ENCODE measurements at places on chromosomes 13 and 19.

DNA sequence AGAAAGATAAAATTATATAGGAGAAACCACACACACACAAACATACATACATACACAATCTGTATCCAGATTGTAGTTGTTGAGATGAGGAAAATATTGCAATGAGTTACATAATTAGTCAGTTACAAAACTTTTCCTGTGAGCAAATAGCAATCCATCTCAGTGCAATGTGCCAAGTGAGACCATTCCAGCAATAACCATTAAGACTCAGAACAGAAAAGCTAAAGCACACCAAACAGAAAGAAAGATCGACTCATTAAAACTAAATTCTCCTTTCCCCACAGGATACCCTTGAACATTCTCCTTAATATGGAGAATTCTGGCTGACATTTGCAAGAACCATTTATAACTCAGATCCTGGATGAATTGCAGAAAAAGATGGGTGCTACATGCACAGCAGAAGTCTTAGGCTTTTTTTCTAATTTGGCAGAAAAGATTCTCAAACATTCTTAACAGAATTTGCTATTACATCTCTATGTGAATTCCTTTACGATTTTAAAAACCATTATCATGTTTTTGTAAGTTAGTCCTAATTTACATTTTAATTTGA is 1341.2 kb upstream of the SPRY2 start:
- no peak for DNase-seq

- DNase-seq: no peak
Measured at GRCh38 chr13:105159841-105160240, 1375.6 kb downstream of the EFNB2 start.

DNA sequence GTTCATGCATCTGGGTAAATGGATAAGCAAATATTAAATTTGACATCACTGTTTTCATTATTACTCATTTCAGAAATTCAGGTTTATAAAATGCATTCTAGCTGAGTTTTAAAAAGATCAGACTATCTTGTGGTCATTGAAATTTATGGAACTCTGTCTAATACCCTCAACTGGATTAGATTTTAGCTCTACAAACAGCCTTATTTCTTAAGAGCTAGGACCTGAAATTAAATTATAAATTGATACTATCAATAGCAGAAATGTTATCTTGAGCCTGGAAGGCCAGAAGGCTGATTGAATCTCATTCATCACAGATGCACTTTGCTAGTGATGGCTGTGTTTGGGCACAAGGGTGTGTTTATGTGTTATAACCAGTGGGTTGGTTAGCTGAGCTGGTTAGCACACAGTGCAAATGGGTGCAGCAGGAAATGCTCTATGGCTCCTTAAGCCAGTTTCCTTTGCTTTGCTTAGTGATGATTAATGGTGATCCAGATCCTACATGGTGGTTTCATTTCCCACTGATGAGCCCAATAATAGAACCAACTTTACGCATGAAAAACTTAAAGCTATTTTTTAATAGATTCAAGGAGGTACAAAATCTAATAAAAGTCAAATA is 310.8 kb upstream of the KLF12 start:
- no peak for DNase-seq

DNA sequence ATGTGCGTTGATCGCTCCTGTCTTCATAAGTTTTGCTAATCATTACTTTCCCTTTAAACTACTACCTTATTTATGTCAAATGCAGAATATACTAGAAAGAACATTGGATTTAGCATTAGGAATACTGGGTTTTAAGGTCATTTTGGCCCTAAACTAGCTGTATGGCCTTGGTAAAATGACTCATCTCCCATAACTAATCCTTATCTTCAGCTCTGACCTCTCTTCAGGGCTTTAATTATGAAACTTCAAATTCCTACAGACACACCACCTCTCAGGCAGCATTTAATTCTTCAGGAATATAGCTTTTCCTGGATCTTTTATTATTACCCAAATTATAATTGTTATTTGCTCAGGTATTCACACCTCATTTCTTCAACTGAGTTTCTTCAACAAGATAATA is 121.2 kb downstream of the STARD13 start:
- no peak for DNase-seq

- DNase-seq: no peak
Measured at GRCh38 chr19:56139847-56140582, 1.1 kb upstream of the ZNF444 start.

DNA sequence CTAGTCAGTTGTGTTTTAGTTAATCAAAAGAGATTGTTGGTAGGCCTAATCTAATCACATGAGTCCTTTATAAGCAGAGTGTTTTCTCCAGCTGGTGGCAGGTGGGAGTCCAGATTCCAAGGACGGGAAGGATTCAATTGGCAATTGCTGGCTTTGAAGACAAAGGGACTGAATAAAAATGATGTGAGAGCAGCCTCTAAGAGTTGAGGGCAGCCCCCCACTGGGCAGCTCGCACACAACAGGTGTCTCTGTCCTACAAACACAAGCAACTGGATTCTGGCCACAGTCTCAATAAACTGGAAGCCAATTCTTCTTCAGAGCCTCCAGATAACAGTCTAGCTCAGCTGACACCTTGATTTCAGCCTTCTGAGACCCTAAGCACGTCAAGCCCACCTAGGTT is 915.2 kb downstream of the PCDH9 start:
- DNase-seq: no peak

DNA sequence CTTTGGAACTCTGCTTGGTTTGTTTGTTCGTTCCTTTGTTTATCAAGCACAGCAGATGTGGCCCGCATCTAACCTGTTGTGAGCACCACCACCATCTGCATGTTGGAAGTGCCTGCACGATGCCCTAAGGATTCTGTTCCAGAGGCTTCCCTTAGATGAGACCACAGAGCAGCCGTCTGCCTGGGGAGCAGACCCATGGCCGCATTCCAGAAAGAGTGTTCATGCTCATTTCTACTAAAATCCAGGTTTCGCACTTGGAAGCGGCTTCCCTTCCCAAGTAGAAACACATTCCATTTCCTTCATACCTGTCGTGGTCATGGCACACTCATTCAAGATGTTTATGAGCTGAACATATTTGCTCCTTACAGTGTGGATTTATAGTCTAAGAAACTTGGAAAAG is 27.2 kb downstream of the COL4A2 start:
- no peak for DNase-seq

GRCh38 chr19:9801976-9802375 is 16.9 kb downstream of the FBXL12 start:
- no peak for DNase-seq

- DNase-seq: no peak
Measured at GRCh38 chr13:68030152-68030809, 800.1 kb upstream of the PCDH9 start.

DNA sequence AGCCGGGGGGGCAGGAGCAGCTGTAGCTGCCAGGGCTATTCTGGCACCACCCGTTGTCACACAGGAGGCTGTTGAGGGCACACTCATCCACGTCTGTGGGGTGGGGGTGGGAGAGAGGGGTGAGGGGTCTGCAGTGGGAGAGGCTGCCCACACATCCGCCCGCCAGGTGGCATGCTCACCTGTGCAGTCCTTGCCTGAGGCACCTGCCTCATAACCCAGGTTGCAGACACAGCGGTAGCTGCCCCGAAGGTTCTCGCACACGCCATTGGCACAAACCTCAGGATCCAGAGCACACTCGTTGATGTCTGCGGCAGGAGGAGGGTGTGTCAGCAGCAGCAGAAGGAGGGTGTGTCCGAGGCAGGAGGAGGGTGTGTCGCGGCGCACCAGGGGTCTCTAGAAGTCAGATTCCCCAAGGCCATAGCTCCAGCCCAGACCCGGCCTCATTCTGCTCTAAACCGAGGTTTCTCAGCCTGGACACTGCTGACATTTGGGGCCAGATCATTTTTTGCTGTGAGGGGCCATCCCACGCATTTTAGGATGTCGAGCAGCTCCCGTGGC is 20.3 kb downstream of the FBN3 start:
- DNase-seq: peak; percentile 13

DNA sequence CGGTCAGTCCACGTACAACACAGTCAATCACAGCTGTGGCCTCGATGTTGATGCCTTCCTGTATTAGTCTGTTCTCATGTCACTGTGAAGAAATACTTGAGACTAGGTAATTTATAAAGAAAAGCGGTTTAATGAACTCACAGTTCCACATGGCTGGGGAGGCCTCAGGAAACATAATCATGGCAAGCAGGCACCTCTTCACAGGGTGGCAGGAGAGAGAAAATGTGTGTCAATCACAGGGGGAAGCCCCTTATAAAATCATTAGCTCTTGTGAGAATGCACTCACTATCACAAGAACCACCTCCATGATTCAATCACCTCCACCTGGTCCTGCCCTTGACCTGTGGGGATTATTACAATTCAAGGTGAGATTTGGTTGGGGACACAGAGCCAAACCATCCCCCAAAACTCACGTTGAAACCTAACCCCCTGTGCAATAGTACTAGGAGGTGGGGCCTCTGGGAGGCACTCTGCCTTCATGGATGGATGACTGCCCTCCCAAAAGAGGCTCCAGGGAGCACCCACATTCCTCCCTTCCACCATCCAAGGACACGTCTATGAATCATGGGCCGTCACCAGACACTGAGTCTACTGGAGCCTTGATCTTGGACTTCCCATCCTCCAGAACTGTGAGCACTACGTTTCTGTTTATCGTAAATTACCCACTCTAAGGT is 2.3 kb upstream of the PROZ start:
- no peak for DNase-seq

DNA sequence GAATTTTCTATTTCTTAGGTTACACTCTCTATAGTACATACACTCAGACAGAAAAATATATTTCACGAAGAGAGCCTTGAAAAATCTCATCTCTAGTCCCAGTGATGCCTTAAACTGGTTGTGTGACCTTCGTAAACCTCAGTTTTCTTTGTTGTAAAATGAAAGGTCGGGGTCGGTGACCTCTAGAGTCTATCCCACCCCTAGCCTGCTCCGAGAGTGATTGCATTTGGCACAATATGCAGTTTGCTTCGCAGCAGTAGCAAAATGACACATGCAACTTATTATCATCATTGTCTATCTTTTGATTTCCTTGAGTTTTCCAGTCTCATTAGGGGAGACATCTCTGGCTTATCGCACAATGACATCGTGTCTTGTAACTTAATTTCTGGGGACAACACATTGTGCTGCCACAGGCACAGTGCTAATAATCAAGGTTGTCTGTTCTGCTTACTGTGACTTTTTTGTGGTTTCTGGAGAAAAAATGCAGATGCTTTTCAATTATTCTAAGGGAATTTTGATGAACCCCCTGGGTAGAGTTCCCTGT is 115.0 kb downstream of the GGACT start:
- DNase-seq: no peak

DNA sequence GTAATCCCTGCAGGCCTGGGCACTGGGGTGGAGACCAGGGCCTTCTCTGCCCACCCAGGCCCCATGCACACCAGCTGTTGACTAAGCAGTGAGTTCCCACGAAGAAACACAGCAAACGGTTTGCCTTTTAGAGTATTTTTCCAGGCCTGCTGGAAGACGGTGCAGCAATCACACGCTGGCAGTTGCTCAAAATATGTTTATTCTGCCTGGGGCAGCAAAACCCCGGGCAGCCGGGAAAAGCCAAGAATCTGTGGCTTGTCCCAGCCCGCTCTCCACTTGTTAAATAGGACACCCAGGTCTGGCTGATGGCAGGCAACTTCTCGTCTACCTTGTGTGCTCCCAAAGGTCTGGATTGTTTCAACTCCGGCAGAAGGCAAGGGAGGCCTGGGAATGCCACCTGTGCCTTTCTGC is 40.8 kb downstream of the GGACT start:
- DNase-seq: no peak

DNA sequence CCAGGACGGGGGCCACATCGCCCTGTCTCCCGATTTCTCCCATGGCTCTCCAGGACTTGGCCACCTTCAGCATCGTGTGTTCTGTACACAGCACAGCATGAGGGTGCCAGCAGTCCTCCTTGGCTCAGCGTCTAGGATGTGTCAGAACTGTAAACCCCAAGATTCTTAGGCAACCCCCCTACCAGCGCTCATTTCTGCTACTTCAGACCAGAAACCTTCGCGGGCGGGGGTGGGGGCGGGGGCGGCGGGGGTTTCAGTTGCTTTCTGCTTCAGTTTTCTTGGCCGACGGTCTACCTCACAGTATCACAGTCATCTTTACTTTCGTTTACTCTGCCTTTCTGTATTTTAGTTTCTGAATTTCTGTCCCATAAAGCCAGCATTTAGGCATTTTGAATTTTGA is 82.4 kb downstream of the GGACT start:
- no peak for DNase-seq

GRCh38 chr13:98650396-98651107 is 73.6 kb upstream of the STK24 start:
- no peak for DNase-seq

GRCh38 chr13:110471833-110472162 is 89.7 kb downstream of the RAB20 start:
- DNase-seq: peak; percentile 60

DNA sequence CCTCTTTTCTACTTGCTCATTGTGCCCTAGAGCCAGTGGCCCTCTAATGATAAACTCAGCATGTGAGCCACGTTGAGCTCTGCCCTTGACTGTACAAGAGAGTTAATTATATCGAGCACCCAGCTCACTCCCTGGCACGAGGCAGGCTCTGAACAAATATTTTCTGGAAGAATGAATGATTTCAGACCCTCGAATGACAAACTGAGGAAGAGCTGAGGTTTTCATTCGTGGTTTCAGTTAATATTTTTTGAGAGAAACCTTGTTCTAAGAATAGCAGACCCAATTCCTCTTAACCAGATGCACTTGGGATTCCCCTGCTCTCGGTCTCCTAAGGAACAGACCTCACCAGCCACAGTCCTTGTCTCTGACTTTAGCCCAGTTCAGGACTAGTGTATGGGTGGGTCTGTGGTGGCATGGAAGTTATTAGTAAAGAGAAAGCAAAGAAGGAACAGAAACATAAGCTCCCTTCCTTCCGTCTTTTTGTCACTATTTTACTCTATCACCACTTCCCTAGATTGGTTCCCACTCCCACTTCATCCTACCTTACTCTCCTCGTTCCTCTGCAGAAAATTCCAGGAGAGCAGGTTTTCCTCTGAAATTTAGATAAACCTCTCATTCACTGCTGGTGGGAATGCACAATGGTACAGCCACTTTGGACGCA is 22.1 kb upstream of the WDFY2 start:
- DNase-seq: no peak

- DNase-seq: no peak
Measured at GRCh38 chr19:46040952-46041500, at the start of gene IGFL4. Gene IGFL4, minus strand, starts transcription at chr19:46041002. Its CDS starts 40 bp downstream, at chr19:46040962.

GRCh38 chr13:36712290-36712689 is 38.5 kb downstream of the SERTM1 start:
- no peak for DNase-seq

- DNase-seq: no peak
Measured at GRCh38 chr19:30086916-30087315, 144.9 kb downstream of the URI1 start.

DNA sequence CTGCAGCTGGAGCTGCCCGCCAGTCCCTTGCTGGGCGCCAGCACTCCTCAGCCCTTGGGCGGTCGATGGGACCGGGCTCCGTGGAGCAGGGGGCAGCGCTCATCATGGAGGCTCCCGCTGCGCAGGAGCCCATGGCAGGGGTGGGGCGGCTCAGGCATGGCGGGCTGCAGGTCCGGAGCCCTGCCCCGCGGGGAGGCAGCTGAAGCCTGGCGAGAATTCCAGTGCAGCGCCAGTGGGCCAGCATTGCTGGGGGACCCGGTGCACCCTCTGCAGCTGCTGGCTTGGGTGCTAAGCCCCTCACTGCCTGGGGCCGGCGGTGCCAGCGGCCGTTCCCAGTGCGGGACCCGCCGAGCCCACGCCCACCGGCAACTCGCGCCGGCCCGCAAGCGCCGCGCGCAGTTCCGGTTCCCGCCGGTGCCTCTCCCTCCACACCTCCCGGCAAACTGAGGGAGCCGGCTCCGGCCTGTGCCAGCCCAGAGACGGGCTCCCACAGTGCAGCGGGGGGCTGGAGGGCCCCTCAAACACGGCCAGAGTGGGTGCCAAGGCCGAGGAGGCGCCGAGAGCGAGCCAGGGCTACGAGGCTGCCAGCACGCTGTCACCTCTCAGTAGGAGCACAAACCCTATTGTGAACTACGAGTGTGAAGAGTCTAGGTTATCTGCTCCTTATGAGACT is 687.1 kb downstream of the PCDH17 start:
- DNase-seq: no peak

Data from Right ventricle myocardium superior (tissue), 1 donor.